Activated T-helper 1 cell treated with anti-CD3 and anti-CD28 coated beads, Interleukin-2, amount 50 U/mL, for 16 hours (primary cell): ENCODE measurements at places on chromosomes 5 and 9.

DNA sequence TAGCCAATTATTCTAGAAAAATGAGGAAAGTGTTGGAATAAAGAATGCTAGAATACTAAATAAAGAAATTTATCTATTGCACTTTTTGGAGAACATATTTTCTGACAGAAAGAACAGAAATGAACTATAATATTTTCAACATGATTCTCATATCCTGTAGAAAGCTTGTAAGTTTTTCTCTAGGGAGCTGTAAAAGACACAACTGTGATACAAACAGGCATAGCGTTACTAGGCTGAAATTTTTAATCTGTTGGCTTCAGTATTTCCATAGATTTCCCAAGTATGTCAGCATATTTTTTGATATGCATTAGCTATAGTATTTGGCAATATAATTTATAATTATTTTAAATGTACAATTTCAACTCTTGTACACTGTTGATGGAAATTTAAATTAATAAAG, 31.3 kb downstream of the ANXA1 start:
- DNase-seq: no peak

DNA sequence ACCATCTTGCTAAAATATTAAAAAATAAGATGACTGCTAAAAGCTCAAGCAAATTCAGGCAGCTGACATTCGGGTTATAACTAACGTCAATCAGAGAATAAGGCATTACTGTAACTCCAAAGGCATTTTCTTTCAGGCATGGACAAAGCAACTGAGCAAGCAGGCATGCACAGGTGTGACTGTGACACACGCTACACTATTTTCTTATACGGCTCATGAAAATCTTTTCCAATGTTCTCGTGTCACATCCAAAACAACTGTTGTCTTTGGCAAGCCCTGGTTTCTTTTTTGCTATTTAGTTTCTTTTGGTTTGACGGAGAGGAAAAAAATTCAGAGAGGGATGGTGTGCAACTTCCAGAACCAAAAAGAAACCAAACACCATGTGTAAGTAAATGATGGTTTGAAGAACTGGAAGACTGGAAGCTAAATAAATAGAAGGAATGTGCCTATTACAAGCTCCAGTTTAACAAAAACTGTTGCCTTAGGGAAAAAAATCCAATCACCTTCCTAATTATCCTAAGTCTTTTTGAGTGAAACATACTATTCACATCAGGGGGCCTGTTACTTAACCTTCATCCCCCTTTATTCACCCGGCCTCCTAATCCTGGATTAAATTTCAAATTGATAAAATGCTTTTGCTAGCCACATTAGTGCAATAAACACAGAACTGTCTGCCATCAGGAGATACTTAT, 277.6 kb downstream of the PSAT1 start:
- DNase-seq: no peak

- no peak for DNase-seq
These were observed 105.7 kb downstream of the SPOCK1 start for GRCh38 chr5:137393196-137393993.

GRCh38 chr9:110337727-110338126, at the start of gene TXNDC8:
TXNDC8 (minus strand) TSS chr9:110337863.
- DNase-seq: no peak

GRCh38 chr9:34689116-34689470, 2.0 kb downstream of the CCL19 start:
- no peak for DNase-seq

DNA sequence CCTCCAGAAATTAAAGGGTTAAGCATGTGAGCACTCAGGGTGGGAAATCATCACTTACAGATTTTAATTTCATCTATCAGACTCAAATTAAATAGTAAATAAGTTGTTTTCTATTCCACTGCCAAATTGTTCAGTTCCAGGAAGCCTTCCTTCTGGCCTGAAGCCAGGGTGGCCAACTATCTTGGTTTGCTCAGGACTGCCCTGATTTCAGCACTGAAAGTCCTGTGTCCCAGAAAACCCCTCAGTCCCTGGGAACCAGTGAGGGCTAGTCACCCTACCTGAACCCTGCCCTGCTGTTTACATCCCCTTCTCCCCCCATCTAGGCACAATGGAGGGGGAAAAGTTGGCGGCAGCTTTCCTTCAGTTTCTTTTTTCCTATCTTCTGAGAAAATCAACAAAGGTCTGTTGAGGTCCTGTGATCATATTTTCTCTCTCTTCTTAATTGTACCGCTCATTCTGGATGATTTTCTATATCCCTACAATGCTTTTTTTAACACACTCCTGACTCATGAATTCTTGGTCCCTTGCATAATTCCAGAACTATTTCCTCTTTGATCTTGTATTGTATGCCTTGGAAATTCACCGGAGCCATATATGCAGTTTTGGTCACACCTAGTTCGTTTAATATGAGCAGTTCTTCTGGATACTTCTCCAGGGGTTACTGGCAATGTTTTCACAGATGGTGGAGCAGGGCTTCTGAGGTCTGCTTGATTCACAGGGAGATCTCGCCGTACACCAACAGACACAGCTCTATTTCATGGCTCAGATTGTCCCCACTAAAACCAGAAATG, 103.8 kb downstream of the MAP1B start:
- DNase-seq: no peak

DNA sequence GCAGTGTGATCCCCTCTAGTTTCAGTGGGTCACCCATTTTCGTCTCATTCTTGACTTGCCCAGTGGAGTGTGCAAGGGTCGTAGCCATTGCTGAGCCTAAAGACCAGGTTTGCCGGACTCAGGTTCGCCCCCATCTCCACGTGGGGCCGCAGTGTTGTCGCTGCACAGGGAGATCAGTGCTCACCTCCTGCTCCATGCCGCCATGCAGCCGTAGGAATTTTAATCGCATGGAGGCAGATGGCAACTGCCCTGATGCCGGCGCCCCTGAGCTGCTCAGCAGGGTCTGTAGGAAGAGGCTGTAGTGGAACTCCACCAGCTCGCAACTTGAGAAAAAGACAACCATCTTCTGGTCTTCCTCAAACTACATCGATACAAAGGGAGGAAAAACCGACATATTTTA, 24.1 kb downstream of the DDX31 start:
- DNase-seq: no peak

GRCh38 chr9:29006628-29007027, 1433.3 kb upstream of the C9orf72 start:
- no peak for DNase-seq

GRCh38 chr5:143064218-143064641, 294.1 kb downstream of the ARHGAP26 start:
- no peak for DNase-seq

GRCh38 chr9:124507880-124508423, 753 bp upstream of the NR5A1 start:
- DNase-seq: no peak
